ENCODE measurements at places on chromosomes 3 and 15.

- DNase-seq, result no peak
These were observed 1001.6 kb downstream of the ROBO2 start for GRCh38 chr3:78041486-78041885.

DNA sequence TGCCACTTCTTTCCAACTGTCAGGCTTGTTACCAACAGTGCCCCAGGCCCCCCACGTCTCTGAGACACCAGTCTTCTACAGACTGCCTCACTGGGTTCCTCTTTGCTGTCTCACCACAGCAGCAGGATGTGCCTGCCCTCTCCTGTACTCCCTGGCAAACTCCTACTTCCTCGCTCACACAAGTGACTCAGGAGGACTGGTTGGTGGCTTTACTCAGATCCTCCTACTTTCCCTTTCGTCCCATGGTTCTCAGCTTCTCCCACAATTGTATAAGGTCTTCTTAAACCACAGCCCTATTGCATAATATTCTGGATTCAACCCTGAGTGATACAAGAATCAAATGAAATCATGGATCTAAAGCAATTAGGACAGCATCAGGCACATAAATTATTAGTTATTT is 246.6 kb upstream of the PROK2 start:
- peak; percentile 66 for DNase-seq

- no peak for DNase-seq
These were observed 81.9 kb upstream of the SLC25A36 start for GRCh38 chr3:140859592-140860336.

DNA sequence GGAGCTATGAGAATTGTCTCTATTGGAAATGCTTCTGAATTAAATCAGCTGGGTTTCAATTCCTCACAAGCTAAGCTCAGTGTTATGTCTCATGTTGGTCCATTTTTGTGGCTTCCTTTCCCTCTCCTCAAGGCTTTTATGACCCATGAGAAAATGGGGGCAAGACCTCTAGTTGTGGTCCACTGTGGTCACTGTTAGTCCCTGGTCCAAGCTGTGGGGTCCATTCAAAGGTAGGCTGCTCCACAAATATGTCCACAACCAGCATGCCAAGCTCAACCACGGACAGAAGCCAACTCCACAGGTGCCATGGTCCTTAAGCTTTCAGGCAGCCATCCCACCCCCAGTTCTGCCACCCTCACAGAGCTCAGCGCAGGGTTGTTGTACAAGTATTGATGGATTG is 14.9 kb upstream of the TPM1 start:
- DNase-seq, result no peak

- no peak for DNase-seq
These were observed 910 bp upstream of the ARPP21 start for GRCh38 chr3:35638251-35638979.

DNA sequence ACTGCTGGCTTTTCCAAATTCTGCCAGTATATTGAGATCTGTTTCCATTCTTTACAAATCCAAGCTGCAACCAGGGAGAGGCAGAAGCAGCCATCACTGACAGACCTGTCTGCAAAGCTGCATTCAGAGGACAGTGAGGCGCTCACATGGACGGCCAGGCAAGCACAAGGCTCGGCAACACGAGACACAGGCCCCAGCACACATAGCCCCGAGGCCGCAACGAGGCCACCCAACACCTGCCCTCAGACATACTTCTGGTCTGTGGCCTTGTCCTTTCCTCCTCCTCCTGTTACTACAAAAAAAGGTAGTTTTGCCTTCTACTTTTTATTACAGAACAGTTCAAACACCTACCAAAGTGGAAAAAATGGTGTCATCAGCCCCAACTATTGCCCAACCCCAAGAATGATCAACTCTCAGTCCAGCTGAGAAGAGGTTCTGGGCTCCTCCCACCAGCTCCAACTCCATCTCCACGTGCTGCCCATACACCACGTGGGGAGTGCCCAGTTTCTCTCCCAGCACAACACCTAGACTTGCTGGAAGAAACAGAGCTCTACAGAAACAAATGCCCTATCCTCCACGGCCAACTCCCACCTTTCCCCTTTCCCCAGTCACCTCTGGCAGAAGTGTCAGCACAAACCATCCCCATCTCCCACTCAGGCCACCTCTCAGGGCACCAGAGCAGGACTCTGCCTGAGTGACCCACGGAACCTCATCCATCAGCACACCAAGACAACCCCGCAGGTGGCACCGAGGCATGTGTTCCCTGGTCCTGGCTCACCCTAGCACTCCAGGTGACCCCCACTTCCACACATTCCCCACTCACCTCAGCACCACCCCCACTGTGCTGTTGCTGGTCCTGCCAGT is 7.4 kb downstream of the ZXDC start:
- no peak for DNase-seq

GRCh38 chr3:179082416-179082815 is 10.8 kb upstream of the ZMAT3 start:
- DNase-seq, result no peak

- DNase-seq, result no peak
These were observed 2.9 kb downstream of the TIMP4 start for GRCh38 chr3:12155828-12156227.

GRCh38 chr3:177195242-177195991 is 1.9 kb downstream of the TBL1XR1 start:
- DNase-seq, result no peak

- no peak for DNase-seq
These were observed 34.9 kb upstream of the CILP start for GRCh38 chr15:65246026-65246714.

GRCh38 chr3:159319156-159319555 is 517.3 kb downstream of the MFSD1 start:
- DNase-seq, result no peak

DNA sequence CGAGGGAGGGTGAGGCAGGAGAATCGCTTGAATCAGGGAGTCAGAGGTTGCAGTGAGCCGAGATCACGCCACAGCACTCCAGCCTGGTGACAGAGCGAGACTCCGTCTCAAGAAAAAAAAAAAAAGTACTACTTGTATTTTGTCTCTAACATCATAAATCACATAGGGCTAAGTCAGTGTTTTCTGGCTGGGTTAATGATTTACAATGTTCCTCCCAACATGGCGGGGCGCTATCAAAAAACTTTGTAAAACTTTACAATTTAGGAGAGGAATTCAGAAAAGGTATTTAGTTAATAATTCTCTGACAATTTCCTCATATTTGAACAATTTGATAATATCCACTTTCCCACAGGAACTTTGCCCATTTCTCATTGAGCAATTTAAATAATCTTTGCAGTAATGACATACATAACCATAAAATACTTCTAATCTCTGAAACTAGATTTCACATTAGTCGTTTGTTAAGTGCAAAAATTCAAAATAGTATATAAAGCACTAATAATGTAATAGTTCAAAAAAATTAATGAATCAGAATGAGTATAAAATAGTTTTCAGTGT is 26.6 kb upstream of the B3GNT5 start:
- no peak for DNase-seq

GRCh38 chr3:51974963-51975851 is at the start of gene ABHD14A:
Gene ABHD14A (plus strand): TSS chr3:51975064. CDS start chr3:51975136, 72 bp downstream.
- peak; percentile 80 for DNase-seq

DNA sequence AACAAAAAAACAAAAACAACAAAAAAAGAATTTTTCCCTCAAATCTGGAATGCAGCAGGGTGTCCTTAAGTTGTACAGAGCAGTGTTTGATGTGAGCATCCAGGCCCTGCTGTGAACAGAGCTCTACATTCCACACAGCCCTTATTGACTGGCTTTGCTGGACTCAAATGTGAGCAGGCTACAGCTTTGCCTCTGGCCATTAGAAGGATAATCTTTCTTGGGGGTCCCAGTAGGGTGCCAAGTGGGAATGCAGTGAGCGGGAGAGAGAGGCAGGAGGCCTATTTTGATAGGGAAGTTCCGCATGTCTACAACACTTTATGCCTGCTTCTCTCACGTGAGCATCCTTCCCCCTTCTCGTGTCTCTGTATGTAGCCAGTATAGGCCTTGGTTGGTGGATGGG is 34.4 kb upstream of the TPRG1 start:
- no peak for DNase-seq

- DNase-seq, result no peak
These were observed 10.0 kb upstream of the MANF start for GRCh38 chr3:51375136-51375535.

DNA sequence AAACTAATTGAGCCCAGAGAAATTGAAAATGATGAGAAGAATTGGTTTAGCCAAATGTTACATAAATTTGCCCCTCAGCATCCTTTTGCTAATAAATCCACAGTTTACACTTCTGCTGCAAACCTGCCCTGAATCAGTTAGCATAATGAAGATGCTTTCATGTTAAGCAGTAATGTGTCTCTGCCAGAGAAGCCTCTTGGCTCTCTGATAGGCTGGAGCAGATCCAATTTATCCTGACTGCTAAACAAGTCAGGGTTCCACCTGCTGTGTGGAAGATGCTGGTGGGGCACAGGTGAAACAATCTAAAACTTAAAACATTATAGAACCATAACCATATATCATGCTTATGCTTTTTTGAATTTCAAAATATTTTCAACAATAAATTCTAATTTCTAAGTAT is 946.8 kb downstream of the OTOL1 start:
- no peak for DNase-seq

GRCh38 chr3:180188512-180189309 is 152.0 kb upstream of the PEX5L start:
- no peak for DNase-seq

DNA sequence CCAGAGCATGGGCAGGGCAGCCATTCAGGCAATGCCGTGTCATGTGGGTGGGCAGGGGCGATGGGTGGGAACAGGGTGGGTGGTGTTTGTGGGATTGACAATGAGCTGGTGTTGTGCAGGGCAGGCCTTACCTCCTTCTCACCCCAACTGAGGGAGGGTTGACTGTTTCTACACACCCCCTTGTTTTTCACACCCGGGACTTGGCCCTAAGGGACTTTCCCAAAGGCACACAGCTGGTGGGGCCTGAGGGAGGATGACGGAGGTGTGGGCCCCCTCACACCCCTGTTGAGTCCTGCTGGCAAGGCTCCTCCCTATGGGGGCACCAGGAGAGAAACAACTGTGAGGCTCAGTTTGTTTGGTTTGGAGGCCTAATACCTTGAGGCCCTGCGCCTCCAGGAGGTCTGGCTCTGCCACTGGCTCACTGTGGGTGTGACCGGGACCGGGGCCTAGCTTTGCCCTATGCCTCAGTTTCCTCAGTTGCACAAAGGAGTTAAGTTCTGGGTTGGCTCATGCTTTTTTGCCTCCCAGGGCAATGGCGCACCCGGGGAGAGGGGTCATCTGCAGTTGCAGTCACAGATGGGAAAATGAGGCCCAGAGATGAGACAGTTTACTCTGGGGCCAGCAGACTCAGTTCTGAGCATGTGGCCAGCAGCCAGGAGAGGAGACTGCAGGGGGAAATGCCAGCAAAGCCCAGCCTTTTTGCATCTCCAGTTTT is 5.1 kb upstream of the DNAH1 start:
- DNase-seq, result peak; percentile 73

DNA sequence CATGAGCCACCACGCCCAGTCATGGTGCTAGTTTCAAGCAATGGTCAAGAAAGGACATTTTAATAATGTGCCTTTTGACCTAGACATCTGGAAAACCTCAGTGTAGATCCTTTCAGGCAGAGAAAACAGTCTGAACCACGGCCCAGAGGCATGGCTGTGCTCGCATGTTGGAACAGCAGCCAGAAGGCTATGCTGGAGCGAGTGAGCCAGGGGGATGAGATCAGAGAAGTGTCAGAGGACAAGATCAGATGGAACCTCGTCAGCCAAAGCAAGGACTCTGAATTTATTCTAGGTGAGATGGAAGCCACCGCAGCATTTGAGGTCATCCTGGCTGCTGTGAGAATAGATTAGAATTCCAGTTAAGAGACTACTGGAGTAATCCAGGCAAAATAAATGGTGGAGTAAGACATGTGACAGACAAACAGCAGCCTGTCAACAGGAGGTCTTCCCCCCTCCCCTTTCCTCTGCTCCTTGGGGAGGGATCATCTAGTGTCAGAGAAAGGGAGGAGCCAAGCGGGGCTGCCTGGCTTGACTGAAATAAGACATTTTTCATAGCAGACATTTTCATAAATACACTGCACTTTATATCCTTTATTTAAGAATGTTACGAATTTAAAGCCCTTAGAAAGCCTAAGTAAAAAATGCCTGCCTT is 40.4 kb upstream of the ACKR4 start:
- no peak for DNase-seq

GRCh38 chr15:69067296-69067695 is 52.8 kb downstream of the NOX5 start:
- DNase-seq, result no peak

DNA sequence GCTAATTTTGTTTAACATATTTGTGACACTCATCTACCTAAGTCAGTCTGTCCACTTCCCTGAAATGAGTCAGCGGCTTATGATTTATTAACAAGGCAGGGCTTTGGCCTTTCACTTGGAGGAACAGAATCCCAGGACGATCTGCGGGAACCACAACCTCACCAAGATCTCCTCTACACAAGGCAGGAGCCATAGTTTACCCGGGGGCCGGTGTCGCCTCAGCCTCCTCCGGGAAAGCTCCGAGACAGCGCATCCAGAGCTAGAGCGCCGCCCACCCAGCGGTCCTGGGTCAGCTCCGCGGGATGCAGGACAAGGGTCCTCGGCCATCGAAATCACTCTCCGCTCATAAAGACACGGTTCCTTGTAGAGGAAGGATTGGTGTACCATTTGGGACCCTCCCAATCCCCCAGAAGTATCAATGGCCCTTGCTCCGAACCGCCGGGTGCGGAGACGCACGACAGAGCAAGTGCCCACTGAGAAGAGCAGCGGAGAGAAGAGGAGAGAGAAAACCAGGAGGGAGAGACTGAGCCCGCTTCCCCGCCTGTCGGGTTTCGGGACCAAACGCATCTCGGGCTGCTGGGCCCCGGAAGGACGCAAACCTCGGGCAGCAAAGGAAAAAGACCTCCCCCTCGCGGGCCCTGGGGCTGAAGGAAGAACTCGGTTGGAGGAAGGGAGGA is 13.1 kb upstream of the ALCAM start:
- DNase-seq, result peak; percentile 17

GRCh38 chr3:139944256-139944910 is 9.4 kb downstream of the CLSTN2 start:
- DNase-seq, result no peak

- no peak for DNase-seq
These were observed 29.8 kb upstream of the DLG1 start for GRCh38 chr3:197328198-197328597.

DNA sequence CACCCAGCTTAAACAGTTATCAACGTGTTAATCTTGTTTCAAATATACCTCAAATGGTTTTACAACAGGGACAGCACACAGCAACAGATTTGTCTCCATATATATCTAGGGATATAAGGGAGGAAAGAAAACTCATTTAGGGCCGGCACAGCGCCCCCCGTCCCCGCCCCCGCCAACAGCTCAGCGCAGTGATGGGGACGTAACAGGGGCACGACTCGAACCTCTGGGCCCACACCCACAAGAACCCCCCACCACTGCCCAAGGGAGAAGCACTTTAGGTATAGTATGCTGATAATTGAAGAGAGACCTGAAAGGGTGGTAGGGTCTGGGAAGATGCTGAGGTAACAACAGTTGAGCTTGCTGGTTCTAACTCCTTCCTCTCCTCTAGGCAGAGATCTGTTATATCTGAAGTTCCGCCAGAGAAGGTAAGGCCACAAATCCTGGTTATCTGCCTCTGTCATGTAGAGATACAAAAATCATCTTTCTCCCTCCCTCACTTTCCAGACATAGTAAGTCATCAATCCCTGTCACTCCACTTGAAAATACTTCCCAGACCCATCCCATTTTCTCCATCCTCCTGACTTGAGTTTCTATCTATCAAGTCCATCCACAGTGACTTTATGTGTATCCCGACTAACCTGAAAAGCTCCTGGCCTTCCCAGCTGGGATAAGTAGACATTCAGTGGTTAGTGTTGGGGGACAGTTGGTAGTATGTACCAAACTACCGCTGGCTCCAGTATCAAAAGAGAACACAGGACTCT is 126.9 kb downstream of the PDZRN3 start:
- DNase-seq, result no peak

GRCh38 chr3:138939561-138940241 is 7.2 kb downstream of the FOXL2 start:
- no peak for DNase-seq
